ENCODE measurements at places on chromosomes 7 and 10.

- DNase-seq, result no peak
Measured at GRCh38 chr7:11709196-11709595, 122.8 kb downstream of the THSD7A start.

- DNase-seq, result peak; percentile 14
Measured at GRCh38 chr7:108875139-108875538, 305.5 kb downstream of the DNAJB9 start.

DNA sequence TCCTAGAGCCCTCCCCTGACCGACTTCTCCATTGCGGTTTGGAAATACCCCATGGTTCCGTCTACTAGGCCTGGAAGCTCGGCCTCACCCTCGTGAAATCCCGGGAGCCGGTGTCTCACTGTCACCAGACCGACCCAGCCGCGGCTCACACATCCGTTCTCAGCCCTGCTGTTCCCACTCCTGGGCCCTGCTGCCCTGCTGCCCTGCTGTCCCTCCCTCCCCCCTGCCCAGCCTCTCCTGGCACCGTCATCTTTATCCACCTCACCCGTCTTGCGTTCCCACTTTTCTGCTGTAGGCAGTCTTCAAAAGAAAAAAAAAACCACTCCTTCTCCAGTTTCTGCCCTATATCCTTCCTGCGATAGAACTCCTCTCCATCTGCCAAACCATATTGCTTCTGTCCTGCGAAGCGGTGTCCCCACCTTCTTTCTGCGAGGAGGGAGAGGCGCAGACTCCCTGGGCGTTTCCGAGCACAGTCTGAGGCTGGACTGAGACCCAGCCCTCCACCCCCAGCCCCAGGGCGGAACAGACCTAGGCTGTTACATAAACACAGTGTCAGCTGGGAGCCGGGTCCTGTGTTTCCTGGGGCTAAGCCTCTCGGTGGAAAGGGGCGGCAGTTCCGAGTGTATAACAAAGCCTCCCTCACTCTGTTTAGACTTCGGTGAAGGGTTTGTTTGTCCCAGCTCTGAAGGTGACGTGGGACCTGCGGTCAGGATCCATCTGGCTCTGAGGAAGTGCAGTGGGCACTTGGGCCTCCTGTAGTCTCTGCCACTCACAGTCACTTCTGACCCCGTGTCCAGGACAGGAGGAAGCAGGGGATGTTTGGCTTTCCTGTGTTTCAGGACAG lies 2.8 kb downstream of the AGAP3 start:
- DNase-seq, result no peak

DNA sequence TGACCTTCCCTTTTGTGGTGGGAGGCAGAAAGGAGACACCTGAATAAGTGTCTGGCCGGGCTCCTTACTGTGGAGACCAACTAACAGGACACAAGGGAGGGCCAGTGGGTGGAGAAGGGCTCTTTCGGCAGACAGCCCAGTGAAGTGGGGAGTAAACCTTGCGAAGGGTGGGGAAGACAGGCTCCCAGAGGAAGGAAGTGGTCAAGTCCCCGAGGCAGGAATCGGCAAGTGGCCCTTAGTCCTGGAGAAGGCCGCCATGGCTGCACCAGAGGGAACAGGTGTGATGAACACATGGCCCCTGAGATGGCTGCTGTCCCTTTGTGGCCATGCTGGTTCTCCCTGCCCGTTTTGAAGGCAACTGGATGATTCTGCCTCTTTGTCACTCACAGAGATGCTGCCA lies 187.2 kb upstream of the IGFBP3 start:
- DNase-seq, result no peak
